ENCODE measurements at places on chromosomes 2 and 18. TPM values are rescaled to one million over a fixed set of nuclear protein-coding genes. Genes with fewer than 3 reads are reported as not detected.

DNA sequence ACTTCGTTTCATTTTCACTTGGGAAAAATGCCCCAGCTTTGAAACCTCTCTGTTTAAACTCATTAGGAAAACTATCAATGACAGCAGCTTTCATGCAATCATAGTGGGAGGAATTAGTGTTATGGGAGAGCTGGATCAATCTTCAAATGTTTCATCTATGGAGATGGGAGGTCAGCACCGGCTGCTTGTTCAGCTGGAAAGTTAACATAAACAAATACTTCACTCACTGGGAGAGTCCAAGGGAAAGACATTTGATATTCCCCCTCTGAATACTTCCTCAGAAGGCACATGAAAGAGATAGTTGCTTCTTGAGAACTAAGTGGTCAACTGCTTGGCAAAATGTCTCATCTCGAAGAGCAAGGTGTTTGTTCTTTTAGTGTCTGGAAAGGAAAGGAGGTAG, 7.3 kb downstream of the LYPD1 start:
- no peak for DNase-seq

DNA sequence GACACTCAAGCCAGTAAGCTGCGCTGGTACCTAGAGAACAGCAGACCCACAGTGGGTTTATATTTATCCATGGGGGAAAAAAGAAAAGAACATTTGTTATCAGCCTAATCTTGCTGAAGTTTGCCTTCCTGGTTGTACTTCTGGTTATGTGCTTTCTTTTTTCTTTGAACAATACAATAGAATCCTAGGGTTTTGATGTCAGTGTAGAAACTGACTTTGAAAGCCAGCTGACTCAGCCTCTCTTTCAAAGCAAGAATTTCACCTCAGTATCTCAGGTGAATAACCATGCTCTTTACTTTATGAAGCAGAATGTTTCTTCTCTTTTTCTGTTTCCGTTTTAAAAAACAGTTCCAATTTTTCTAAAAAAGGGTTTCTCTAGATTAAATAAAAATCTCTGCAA, 78.4 kb downstream of the CD8B2 start:
- no peak for DNase-seq

Gene IL1B
- total RNA-seq = 4.1 TPM

Gene NIFK
- 104 TPM for total RNA-seq

All from HT1080 (cell line).